ENCODE measurements at places on chromosomes 16 and 17.
A peak's percentile ranks its signal among the peaks of the same experiment; 100 is the strongest.

GRCh38 chr17:12727881-12728280, 61.4 kb upstream of the ARHGAP44 start:
- DNase-seq = no peak

DNA sequence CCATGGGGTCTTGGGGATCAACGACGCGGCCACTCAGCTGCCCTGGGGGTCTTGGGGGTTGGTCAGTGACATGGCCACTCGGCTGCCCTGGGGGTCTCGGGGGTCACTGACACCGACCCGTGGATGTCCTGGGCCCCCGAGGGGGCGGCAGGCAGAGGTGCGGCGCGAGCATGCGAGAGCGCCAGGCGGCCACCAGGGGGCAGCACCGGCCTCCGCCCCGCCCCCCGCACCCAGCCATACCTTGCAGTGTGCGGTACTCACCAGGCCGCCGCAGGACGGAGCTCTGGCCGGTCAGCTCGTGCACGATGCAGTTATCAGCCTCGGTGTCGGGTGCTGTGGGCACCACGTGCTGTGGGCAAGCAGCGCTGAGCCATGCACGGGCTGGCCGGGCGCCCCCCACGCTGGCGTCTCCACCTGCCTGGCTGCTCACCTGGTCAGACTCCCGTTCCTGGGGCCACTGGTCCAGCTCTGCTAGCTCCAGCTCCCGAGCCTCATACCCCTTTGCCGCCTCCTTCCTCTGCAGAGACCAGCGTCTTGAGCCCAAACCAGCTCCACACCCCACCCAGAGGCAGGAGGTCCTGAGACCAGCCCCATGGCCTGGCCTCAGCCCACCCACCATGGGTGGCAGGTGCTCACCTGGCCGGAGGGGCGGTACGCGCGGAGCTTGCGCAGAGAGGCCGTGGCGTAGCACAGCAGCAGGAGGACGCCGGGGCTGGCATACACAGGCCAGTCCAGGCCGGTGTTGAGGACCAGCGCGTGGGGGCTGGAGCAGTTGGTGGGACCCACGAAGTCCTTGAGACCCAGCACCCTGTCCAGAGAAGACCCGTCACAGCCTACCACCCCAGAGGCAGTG, 31.2 kb downstream of the CTU2 start:
- DNase-seq = peak; percentile 74

DNA sequence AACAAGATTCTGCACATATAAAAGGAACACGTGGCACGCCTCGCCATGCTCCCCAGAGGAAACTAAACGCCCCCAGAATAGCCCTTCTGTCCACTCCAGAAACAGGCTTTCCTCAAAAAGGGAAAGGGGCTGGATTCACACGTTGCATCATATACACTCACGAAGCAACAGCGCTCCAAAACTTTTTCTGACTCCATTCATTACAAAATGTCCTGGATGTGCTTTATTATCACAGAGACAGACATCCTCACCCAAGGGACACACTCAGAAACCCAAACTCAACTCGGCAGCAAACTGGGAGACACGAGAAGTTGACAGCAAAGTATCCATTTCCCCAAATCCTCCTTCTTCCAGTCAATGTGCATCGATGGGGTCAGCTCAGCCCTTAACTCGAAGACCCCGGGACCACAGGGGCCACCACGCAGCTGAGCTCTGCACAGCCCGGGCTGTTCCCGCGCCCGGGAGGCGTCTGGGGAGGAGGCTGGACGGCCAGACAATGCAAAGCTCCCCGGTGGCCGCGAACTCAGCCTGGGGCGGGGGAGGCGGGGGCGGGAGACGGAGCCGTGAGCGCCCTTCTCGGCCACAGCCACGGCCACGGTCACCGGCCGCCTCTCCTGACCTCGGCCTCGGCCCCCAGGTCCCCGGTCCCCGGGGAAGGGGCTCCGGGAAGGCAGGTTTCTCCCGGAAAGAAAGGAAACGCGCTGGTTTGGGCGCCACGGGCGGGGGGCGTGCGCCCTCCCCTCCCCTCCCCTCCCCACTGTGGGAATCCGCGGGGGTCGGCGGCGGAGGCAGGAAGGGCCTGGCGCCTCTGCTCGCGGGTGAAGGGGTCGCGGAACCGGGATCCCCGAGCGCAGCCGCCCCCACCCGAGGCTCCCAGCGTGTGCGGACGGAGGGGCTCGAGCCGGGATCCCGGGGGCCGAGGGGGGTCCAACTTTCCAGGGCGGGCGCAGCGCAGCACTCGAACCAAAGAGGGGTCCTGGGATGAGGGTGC, 1.2 kb downstream of the NXN start:
- DNase-seq = peak; percentile 54

GRCh38 chr16:72739577-72739976, 308.4 kb downstream of the ZFHX3 start:
- no peak for DNase-seq

DNA sequence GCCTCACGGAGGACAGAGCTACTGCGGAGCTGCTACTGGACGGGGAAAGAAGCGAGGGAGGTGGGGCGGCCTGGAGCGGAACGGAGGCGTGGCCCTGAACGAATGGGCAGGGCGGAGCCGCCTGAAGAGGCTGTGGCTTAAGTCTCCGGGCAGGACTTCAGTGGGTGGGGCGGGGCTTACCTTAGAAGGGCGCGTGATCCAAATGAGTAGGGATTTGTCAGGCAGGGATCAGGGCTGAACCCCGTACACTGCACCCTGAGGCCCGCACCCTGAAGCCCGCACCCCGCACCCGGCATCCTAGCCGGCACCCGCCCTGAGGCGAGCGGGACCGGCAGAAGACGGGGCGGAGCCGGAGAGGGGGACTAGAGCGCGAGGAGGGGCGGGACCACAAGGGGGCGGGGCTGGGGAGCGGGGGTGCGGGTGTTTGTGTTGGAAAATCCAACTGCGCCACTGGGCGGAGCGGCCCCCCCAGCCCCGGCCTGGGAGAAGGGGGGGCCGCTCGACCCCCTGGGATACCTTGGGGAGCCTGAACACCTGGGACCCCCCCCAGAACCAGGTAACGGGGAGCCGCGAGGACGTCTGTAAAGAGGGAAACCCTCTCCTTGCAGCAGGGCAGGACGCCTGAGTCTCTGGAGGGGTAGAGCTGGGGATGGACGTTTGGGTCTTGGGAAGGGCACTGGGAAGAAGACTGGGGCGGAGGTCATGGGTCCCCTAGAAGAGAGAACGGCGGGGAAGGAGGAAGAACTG, at the start of gene KDM6B:
Gene KDM6B, plus strand, starts transcription at position 423 of the 747 bp plus-strand sequence. CDS start 11,338 bp downstream, outside the sequence.
- peak; percentile 96 for DNase-seq

DNA sequence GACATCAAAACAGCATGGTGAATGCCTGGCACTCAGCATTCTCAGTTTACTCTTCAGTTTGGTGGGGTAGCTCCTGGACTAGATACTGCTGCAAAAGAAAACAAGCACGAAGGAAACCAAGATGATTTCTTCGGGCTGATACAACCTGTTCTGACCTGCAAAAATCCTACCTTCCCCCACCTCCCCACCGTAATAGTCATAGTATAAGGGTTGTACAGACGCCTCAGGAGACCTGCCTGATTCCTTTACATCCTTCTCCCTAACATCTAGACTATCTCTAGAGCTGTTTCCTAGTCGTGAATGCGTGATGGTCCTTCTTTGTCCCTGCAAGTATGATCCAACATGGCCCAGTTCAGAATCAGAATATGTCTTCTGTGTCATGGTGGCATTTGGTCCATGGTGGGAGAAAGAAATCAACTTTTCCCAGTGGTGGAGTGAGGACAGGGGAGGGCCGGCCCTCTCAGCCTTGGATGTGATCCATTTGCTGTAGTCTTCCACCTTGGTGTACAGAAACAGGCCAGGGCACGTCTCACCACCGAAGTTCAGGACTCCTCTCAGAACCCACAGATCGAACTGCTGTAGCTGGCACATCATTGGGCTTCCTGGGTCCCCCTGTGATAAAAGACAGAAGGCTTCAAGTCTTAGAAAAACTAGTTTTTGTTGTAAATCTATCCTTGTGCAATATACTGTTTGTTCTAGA, 14.5 kb downstream of the PRSS54 start:
- DNase-seq = peak; percentile 84

DNA sequence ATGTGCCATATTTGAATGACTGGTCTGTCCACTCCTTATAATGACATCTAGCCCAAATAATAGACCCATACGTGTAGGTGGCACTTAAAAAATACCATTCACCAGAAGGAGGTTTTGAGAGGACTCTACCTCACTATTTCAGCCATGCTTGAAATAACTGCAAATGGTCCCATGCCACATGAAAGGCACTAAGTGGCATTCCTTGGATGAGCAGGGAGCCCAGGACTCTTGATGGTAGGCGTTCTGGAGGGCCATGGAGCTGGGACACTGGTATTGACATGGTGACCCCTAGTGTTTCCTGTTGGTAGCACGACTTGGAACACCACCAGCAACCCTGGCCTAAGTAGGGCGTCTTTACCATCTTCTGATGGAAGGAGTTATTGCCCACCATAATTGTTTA, 148.7 kb upstream of the ZFHX3 start:
- peak; percentile 78 for DNase-seq

DNA sequence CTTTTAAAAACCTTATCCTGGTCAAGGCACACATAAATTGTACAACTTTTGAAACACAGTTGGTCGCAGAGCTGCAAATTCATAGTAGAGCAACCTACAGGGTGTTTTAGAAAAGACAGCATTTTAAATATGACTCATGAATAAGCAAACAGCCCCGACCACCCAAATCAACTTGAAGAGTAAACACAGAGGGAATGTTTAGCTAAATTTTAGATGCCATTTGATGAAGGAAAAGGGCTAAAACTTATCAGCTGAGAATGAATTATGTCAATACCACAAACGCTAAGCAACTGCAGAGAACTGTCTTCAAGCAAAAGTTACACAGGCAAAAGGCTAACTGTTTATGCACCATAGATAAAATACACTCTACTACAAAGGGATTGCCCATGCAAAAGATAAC, 427.5 kb upstream of the PSMD7 start:
- DNase-seq = no peak

DNA sequence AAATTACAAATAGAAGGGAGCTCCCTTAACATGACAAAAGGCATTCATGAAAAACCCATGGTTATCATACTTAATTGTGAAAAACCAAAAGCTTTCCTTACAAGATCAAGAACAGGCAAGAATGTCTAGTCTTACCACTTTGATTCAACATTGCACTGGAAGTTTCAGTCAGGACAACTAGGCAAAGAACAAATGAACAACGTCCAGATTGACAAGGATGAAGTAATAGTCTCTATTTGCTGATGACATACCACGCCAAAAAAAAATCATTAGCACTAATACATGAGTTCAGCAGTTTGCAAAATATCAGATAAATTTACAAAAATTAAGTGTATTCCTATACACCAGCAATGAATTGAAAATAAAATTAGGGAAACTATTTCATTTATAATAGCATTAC, 200.2 kb downstream of the TOX3 start:
- DNase-seq = no peak

GRCh38 chr17:82384730-82385481, 13.3 kb downstream of the UTS2R start:
- DNase-seq = peak; percentile 94

DNA sequence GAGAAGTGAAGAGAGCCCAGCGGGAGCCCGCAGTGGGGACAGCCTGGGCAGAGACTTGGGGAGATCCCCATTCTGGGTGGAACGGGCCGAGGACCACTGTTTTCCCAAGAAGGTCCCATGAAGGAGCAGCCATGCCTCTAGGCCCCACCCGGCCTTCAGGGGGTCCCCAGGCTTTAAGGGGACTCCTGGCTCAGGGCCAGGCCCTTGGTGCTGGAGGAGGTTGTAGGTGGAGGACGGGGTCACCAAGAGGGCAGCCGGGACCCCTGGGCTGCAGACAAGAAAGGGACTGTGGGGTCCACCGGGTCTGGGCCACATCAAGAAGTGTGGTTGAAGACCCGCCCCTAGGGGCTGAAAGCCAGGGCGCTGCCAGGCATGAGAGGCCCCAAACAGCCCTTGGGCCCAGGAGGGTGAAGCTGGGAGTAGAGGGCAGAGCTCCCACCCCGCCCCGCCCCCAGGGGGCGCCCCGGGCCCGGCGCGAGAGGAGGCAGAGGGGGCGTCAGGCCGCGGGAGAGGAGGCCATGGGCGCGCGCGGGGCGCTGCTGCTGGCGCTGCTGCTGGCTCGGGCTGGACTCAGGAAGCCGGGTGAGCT, at the start of gene PRSS21:
Gene PRSS21, plus strand, starts transcription at position 487 of the 589 bp plus-strand sequence. Its CDS starts 32 bp downstream, at position 519.
- DNase-seq = no peak

DNA sequence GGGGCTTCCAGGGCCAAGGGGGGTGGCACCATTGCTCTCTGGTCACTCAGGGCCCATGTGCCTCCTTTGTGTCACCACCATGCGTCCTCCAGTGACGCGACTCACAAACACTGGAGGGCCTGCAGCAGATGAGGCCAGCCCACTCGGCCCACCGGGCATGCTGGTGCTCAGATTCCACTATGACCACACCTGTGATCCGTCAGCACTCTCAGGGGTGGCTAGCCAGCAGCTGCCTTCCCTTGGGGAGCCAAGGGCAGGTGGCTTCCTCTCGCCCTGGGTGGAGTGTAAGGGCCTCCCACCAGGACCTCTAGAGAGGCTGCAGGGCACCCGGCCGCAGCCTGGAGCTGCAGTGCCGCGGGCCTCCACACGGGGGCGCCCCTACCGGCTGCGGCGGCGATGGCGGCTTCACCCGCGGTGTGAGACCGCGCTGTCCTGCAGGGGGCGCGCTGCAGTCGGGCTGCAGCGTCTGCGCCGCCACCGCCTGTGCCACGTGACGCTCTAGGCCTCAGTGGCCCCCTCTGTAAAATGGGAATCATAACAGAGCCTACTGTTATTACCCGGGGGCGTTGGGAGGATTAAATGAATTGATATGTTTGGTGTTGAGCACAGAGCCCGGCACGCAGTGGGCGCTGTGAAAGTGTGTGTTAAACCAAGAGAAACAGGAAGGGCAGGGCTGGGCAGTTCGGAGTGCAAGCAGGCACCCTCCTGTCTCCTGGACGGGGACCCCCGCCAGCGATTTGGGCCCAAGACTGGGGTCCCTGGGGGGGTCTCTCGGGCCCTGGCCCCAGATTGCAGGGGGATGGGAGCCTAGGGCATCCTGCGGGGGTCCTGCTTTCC, 192.4 kb upstream of the GSE1 start:
- DNase-seq = peak; percentile 48

DNA sequence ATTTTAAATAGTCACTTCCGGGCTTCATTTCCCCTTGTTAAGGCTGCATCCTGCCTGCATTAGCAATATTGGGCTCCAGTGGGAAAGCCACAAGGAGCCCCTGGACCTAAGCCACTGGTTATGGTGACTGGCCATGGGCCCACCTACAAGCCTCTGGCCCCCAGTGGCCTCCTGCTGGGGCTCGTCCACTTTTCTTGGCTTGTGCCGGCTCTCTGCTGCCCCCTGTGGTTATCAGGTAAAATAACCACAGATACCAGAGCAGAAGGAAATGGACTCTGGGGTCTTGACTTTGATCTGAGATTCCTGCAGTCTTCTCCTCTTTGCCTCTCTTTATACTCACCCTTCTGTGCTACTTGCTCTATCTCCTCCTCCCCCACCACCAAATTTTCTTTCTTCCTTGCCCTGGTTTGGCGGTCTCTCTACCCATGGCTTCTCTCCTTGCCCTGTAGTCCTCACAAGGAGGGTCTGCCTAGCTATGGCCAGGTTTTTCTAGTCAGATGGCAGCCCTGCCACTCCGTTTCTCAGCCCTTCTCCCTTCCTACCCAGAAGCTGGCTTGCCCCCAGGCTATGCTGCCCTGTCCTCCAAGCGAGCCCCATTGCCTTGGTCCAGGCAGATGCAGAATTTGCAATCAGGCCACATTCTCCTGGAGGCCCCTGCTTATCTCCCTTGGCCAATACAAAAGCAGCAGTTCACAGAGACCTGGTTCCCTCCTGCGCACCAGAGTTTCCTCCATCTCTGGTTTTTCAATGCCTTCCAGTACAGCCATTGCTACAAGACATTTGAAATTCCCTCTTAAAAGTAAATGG, 82.9 kb upstream of the RCVRN start:
- no peak for DNase-seq

Data from epithelial cell of esophagus (primary cell).